Fibroblast of upper back skin (primary cell): ENCODE measurements at places on chromosomes 5 and 9.

DNA sequence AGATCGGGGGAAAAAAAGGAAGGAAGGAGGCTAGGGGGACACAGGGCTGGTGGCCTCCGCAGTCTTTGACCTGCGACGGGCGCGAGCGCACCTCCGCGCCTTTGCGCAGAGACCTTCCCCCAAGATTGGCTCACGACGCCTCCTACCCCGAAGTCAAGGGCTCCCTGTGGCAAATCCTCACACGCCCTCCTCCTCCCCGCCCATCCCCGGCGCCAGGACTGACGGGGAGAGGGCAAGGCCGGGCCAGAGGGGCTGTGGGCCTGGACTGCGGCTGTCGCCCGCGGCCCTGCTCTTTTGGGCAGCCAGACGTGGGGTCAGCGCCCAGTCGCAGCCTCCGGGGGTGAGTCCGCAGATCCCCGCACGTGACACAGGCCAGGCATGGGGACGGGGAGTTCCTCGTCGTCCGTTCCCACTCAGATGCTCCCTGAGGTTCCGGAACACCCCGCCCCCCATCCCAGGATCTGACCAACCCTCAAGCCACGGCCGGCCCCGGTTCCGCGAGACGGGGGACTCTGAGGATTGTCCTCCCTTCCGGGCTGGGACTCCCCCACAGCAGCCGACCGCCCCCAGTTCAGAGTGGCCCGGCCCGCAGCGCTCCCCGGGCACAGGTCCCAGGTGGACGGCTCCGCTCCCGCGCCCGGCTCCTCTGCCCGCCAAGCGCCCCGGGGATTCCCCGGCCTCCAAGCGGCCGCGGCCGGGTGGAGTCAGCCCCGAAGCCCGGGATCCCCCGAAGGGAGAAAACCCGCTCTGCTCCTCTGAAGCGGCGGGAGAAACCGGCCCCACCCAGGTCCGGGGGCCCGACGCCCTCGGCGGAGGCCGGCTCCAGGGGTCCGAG, 543 bp upstream of the ANKRD33B start:
- no peak for DNase-seq

DNA sequence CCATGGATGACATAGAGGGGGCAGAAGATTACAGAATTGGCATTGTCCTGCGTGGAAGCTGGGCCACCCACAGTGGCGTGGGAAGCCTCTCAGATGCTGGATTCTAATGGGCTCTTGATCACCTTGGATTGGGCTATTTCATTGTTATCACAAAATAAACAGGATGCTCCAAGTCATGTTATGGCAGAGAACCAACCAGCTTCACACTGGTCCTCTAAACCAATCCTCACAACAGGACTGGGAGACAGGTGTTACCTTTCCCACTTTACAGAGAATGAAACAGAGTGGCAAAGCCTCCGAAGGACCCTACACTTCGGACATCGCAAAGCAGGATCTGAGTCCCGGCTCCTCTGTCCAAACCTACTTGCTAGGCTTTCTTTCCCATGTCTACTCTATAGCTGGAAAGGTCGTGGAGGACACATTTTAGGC, 455 bp upstream of the SMIM3 start:
- no peak for DNase-seq

GRCh38 chr5:143428155-143428554, 24.7 kb upstream of the NR3C1 start:
- DNase-seq: no peak

GRCh38 chr5:45094876-45095440, 286.2 kb downstream of the MRPS30 start:
- DNase-seq: no peak

DNA sequence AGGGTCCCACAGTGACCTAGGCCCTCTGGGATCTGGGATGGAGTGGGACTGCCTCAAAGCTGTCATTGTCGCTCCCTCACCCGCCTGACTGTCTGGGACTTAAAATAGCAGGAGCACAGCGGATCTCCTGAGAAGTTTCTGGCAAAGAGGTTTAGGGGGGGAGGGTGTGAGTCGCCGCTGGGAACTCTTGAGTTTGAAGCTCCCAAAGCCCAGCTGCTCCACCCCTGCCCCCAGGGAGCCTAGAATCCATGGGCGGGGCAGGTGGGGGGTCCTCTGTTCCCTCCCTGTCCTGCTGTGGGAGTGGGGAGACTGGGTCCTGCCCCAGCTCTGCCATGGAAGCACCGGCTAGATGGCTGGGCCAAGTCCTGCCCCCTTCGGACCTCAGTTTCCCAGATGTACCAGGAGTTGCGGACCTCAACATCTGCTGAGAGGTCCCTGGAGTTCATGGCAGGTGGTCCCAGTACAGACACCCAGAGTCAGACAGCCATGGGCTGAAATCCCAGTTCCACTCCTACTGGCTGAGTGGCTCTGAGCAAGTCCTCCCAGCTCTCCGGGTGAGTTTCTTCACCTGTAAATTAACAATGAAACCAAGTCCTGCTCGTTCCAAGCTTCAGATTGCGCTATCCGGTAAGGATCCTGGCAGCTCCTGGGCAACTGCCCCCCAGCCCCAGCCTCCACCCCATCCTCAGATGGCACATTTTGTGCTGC, 985 bp upstream of the WDR38 start:
- no peak for DNase-seq

- no peak for DNase-seq
These were observed 174.7 kb upstream of the PTCH1 start for GRCh38 chr9:95691435-95691834.

DNA sequence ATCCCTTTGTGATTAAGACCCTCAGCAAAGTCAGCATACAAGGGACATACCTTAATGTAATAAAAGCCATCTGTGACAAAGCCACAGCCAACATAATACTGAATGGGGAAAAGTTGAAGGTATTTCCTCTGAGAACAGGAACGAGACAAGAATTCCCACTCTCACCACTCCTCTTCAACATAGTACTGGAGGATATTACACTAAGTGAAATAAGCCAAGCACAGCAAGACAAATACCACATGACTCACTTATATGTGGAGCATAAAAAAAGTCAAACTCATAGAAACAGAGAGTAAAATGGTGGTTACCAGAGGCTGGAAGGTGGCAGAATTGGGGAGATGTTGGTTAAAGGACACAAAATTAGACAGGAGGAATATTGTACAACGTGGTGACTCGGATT, 118.1 kb upstream of the NFIL3 start:
- DNase-seq: peak; percentile 75

GRCh38 chr9:99851500-99851822, 29.8 kb downstream of the NR4A3 start:
- no peak for DNase-seq

DNA sequence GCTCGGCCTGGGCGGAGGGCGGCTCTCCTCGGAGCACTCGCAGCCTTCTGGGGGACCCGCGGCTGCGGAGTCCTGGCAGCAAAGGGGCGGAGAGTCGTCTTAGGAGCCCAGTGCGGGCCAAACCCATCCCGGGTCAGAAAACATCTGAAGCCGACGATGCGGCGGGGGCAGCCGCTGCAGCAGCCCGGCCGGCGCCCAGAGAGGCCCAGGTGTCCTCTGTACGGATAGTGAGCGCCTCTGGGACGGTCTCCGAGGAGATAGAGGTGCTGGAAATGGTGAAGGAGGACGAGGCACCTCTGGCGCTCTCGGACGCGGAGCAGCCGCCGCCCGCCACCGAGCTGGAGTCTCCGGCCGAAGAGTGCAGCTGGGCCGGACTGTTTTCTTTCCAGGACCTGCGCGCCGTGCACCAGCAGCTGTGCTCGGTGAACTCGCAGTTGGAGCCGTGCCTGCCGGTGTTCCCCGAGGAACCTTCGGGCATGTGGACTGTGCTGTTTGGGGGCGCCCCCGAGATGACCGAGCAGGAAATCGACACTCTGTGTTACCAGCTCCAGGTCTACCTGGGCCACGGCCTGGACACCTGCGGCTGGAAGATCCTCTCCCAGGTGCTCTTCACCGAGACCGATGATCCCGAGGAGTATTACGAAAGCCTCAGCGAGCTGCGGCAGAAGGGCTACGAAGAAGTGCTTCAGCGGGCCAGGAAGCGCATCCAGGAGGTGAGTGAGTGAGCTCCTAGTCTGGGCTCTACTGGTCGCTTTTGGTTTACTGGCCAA, 1.2 kb downstream of the JMY start:
- DNase-seq: peak; percentile 23

DNA sequence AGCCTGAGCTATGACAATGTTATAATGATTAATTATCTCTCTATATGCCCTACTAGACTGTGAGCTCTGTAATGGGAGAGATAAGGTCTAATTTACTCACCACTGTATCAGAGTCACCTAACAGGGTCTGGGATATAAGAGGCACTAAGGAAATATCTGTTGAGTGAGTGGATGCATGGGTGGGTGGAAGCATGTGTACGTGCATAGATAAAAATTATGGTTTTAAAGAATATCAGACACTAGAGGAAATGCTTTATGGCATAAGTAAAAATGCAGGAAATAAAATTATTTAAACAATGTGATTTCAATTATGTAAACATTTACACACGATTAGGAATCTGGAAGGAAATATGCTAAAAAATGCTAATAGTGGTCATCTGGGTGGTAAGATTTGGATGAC, 137.8 kb downstream of the SPOCK1 start:
- peak; percentile 53 for DNase-seq

- no peak for DNase-seq
These were observed 28.1 kb downstream of the GFRA3 start for GRCh38 chr5:138246334-138246733.

GRCh38 chr9:6184749-6185645, 30.6 kb upstream of the IL33 start:
- peak; percentile 21 for DNase-seq

DNA sequence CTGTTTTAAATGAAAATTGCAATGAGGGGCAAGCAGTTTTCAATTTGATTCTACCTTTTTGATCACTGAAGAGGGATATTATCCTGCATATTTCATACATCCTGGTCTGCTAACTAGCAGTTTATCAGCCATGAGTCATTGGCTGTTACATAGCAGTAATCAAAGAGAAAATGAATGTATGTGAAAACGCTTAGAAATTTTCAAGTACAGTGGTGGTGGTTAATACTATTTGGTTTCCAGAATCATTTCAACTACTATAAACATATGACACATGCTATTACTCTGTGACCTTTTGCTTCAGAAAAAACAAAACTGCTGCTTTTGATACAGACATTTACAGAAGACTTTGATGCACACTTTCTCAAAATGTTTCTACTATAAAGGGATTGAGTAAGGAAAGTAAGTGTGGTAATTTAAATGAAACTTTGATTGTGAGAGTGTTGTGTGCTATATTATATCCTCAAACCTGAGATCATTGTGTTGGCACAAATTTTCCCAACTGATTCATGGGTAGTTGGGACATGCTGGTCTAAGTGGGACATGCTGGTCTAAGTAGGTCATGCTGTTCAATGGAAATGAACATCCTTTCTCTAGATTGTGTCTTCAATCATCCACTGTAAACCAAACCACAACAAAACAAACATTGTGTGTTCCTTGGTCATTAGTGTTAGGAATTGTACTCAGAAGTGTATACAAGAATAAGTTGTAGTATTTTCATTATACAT, 5.1 kb downstream of the RNF14 start:
- DNase-seq: peak; percentile 39

GRCh38 chr9:87597710-87598443, 100.2 kb downstream of the DAPK1 start:
- DNase-seq: no peak

- DNase-seq: peak; percentile 1
These were observed 166.0 kb downstream of the CDH9 start for GRCh38 chr5:26872337-26872736.

- DNase-seq: peak; percentile 82
These were observed 130.7 kb downstream of the ADAMTS12 start for GRCh38 chr5:33761139-33761538.

GRCh38 chr5:151569132-151570046, 21.7 kb downstream of the FAT2 start:
- DNase-seq: no peak
